ENCODE measurements at places on chromosomes 6 and 20.

DNA sequence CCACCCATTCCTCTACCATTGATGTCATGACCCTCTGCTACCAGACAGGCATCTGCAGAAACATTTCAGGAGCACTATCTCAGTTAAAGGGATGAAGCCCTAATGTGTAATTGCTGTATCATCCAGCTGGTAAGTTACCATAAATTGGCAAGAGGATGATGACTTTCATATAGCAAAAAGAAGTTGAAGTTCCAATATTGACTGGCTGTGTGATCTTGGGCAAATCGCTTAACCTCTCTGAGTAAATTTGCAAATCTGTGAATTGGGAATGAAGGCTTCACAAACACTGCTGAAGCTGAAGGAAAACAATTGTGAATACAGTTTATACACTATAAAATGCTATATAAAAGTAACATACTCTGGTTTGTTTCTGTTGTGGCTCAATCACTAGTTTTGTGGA lies 89.5 kb upstream of the PHACTR1 start:
- DNase-seq = no peak

- no peak for DNase-seq
Measured at GRCh38 chr6:134622382-134623173, 304.7 kb upstream of the SGK1 start.

DNA sequence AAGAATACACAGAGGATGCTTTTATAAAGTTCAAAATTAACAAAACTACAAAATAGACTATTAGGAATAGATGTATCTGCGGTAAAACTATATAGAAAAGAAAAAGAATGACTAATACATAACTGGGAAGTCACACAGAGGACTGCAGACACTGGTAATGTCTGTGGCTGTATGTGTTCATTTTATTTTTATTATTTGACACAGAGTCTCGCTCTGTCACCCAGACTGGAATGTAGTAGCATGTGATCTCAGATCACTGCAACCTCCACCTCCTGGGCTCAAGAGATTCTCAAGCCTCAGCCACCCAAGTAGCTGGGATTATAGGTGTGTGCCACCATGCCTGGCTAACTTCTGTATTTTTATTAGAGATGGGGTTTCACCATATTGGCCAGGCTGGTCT lies 38.9 kb downstream of the ESF1 start:
- DNase-seq = no peak

DNA sequence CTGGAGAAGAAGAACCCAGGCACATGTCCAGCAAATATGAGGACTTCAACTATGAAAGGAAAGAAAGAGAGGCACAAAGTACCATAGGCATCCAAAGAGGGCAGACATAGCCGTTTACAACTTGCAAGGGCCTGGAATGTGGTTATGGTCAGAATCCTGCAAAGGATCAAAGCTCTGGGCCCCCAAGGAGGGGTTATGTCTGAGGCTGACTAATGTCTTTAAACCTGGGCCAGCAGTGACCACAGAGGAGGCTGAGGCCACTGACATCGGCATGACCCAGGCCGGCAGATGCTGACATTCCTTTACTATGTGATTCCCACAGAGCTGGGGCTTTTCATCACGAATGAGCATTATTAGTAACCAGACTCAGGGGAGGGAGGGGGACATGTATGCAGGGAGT lies 861.1 kb downstream of the DHX35 start:
- no peak for DNase-seq

DNA sequence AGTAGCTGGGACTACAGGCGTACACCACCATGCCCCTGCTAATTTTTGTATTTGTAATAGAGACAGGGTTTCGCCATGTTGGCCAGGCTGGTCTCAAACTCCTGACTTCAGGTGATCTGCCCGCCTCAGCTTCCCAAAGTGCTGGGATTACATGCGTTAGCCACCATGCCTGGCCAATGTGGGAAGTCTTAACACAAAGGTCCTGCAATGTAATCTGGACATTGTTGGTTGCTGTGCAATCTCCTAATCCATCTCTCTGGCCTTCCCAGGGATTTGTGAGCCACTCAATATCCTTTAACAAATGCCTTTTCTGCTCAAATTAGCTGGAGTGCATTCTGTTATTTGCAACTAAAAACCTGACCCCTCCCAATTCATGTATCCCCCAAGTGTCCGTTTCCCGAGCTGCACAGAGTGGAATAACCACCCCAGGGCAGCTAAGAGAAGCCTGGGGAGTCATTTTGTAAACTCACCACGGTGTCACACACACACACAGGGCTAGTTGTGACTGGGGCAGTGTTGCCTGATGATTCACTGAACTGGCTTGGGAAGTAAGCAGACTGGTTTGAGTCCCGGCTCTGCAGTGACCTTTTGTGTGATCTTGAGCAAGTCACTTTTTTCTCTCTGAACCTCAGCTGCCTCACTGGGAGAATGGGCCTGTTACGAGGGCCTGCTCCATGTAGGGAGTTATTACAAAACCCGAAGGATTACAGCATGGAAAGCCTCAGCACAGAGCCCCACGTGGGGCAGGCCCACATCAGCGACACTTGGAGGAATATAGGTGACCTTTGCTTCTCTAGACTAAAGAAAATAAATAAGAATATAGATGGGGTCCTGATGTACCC lies 152.3 kb downstream of the ZMYND8 start:
- no peak for DNase-seq

DNA sequence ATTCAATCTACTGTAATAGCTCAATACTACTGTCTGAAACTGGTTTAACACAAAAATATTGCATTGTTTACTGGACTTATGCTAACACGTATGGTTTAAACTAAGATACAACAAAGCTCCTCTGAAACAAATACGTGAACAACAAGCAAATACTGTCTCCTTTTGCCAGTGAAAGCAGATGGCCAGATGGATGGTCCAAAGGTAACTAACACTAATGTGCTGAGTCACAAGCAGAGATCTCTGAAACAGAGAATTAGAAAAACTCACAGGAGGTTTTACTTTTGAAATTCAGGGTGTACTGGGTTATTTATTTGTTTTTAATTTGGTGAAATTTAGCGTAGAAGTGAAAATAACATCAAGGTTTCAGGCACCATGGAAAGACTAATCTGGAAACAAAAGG lies 124.3 kb upstream of the SOX4 start:
- DNase-seq = no peak

DNA sequence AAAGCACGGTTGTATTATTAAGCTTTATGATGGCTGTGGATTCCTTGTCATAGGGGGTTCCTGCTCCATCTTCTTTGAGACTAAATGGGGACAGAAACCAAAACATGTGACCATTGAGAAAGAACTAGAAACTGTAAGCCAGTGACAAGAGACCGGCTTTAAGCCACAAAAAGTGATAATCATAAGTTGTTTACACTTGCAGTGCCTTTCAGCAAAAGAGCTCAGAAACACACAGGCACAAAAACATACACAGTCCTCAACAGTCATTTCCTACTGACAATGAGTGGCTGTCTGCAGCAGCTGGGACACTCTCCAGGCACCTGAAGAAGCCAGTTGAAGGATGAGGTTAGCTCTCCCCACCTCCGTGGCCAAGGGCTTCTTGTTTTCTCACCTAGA lies 20.0 kb upstream of the UBE2J1 start:
- DNase-seq = no peak

DNA sequence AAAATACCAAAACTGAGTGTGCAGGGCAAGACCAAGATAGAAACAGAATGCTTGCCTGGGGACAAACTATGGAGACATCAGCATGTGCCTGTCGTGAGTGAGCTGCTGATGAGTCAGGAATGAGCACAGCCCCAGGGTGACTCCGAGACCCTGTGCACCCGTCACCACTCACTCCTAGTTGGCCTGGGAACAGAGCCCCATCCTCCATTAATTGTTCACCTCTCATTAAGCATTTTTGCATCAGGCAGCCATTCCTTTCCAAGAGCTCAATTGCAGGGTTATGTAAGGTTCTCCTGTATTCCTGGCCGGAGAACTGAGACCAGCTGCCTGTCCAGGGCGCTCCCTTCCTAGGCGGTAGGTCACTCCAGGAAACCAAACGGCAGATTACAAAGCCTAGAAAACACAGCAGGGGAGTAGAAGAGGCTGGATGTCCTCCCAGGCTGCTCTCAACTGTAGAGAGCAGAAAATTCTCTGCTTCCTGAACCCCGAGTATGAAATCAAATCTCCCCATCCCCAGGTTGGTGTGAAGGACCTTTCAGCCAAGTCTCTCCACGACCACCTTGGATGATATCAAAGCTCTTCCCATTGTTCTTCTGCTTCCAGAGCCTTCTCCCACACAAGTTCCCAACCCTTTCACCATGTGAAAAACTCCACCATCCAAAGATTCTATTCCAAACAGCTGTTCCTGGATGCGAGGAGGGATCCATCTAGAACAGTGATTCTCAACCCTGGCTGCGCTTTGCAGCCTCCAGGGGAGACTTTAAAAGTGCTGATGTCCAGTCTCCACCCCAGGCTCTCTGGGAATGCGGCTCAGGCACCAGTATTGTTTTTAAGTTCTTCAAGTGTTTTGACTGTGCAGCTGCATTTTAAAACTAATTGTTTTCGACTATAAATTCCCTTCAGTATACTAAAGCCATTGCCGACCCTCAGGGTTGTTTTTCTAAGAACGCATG lies 532.6 kb upstream of the JARID2 start:
- DNase-seq = no peak

GRCh38 chr6:105849746-105850145 lies 236.4 kb upstream of the PRDM1 start:
- no peak for DNase-seq

GRCh38 chr6:159104931-159105330 lies 60.1 kb upstream of the TAGAP start:
- DNase-seq = no peak

DNA sequence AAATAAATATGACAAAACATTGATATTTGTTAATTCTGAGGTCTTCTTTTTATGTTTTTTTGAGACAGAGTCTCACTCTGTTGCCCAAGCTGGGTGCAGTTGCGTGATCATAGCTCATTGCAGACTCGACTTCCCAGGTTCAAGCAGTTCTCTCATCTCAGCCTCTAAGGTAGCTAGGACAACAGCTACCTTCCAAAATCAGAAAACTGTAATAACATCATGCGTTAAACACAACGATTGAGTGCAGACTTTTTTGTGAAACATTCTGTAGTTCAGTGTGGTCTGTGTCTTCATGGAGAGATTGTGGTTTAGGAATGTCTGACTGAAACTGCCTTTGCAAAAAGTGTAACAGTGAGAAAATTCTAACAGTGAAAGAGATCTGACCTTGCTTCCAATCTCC lies 16.1 kb upstream of the DOK5 start:
- no peak for DNase-seq

- DNase-seq = no peak
Measured at GRCh38 chr6:154488248-154488593, 22.3 kb downstream of the CNKSR3 start.

DNA sequence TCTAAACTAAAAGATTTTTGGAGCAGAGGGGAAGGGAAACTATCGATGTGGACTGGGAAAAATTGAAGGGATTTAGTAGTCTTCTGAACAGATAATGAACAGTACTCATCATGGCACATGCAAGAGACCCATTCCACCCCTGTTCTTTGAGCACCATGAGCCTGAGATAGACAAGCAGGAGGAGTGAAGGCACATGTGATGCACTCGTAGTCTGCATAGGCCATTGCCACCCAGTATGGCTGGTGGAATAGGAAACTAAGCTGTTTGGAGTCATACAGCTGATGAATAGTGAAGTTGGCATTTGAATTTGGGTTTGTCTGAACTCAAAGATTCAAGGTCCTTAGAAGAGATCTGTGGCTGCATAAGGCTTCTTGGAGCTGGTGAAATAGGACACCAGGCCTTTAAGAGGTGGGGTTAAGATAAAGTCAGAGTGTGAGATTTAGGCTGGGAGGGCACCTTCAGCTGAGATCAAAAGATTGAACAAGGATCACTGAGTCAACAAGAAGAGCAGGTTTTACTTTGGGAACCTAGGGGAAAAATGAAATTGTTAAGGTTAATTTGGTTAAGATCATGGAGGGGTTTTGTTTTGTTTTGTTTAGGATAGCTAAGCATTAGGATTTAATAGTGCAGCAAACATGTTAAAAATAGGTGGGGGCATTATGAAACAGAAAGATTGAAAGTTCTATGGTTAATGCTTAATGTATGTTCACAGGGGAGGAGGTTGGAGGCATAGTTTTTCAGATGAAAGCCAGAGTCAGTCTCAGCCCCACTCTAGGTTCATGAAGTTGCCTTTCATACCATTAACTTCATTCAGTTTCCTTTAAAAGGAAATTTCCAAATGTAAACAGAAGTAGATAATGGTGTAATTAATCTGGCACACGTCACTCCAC lies 148.8 kb downstream of the ARID1B start:
- DNase-seq = no peak

DNA sequence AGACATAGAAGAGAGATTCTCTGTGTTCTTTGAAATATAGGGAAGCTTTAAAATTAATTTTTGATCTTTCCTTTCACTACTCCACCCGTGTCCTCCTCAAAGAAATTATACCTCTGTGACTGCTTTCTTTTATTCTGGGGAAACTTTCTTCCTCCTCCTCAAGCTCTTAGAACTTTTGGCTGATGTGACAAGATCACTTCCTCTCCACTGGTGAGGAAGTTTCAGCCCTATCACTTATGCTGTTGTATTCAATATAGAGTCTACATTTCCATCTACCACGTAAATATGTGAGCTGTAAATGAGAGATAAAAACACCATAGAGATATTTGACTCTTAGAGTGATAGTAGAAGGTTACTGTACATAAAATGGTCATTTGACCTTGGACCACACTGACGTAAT lies 141.9 kb upstream of the SASH1 start:
- no peak for DNase-seq

DNA sequence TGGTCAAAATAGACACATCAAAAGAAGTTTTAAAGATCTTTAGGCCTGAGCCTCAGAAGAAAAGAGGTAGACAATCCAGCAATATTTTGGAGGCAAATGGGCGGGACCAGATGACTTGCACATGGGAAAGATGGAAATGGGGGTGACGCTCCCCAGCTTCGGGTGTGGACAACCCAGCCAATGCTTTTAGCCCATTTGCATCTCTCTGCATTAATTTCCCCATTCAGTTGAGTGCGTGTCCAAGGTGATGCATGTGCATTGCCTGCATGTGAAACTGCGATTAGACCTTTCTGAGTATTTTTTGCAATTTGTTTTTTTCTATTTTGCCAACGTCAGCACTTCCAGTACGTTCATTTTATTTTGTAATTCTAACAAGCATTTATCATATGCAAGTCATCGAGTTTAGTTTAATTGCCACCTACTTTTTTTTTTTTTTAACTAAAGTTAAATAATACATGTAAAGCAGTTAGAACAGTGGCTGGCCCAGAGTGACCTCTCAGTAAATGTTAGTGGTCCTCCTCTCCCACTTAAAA lies 24.2 kb downstream of the PDRG1 start:
- DNase-seq = no peak

GRCh38 chr6:159404296-159404695 lies 235.1 kb downstream of the FNDC1 start:
- DNase-seq = no peak

- no peak for DNase-seq
Measured at GRCh38 chr6:41555326-41556300, 9.4 kb downstream of the FOXP4 start.

- DNase-seq = no peak
Measured at GRCh38 chr6:1625794-1626435, 16.2 kb downstream of the FOXC1 start.

Measured in T-helper 22 cell (primary cell).